ENCODE measurements at places on chromosomes 11 and 22. TPM values are rescaled to one million over a fixed set of nuclear protein-coding genes. Genes with fewer than 3 reads are reported as not detected.

Gene CARD18
- total RNA-seq = not detected

Gene UBQLN3
- total RNA-seq = not detected

Gene ADORA2A
- total RNA-seq = 1.0 TPM

Gene SERPING1
- 0.50 TPM for total RNA-seq

Gene TTLL8
- total RNA-seq = not detected

Gene TPBGL
- total RNA-seq = 0.35 TPM

Gene CLDN5
- total RNA-seq = not detected

Gene JAML
- total RNA-seq = not detected

Gene SAAL1
- total RNA-seq = 42.3 TPM

Gene LMO1
- 2.5 TPM for total RNA-seq

Gene PRR5L
- total RNA-seq = 8.9 TPM

Gene CLMP
- 35.9 TPM for total RNA-seq

Gene GUCY1A2
- total RNA-seq = 0.01 TPM

Gene SYCE3
- total RNA-seq = 0.46 TPM

Gene ASCL2
- not detected for total RNA-seq

Gene LARGE2
- 2.9 TPM for total RNA-seq

Gene MOGAT2
- total RNA-seq = not detected

Gene FIBIN
- not detected for total RNA-seq

Gene MYO7A
- 1.4 TPM for total RNA-seq

Gene CSF2RB
- total RNA-seq = not detected

Gene CLCF1
- 44.6 TPM for total RNA-seq

Gene SPTBN2
- total RNA-seq = 8.2 TPM

Gene CENPM
- 40.3 TPM for total RNA-seq

Gene SLC35C1
- total RNA-seq = 28.2 TPM

Gene OR52E8
- not detected for total RNA-seq

Gene MMP13
- not detected for total RNA-seq

Gene SLCO2B1
- total RNA-seq = 6.7 TPM

Gene SCN2B
- total RNA-seq = not detected

Gene TBX10
- not detected for total RNA-seq

Gene ZDHHC5
- total RNA-seq = 77.0 TPM

Gene ISX
- not detected for total RNA-seq

Gene ST14
- 0.12 TPM for total RNA-seq

Gene OR51Q1
- not detected for total RNA-seq

Gene ENTHD1
- not detected for total RNA-seq

All from A549 treated with CpdA at 1 μM for 4 hours (cell line).